NCI-H1436 (cell line): ENCODE measurements at places on chromosomes 1 and 21.

DNA sequence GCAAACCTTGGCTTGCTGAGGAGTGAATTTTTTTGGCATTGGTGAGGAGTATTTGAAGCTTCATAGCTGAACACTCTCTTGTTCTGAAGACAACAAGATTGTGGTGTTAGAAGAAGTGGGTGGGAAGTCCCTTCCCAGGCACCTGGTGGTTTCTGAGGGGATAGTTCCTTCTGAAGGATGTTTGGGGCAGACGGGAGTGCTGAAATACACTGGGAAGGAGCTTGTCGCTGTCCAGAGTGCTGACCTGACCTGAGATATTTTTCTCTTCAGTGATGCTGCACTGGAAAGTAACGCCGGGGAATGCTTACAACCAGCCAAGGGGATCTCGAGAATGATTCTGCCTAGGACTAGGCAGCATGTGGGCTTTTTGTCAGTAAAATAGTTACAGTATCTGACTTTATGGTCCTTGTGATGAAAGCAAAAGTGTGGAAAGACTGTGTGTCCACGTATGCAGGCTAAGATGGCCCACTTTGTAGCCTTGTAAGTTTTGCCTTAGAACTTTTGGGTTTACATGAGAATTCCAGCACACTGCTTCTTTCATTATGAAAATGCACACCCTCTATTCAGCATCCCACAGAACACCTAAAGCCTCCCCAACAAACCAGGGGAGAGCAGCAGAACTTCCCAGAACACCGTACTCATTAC is 33.1 kb upstream of the NFASC start:
- no peak for DNase-seq

- no peak for DNase-seq
These were observed 104.6 kb upstream of the L1TD1 start for GRCh38 chr1:62090016-62090415.

GRCh38 chr1:229984992-229985612 is 81.9 kb upstream of the GALNT2 start:
- no peak for DNase-seq

- no peak for DNase-seq
These were observed 564 bp downstream of the DISP1 start for GRCh38 chr1:222815440-222815765.

DNA sequence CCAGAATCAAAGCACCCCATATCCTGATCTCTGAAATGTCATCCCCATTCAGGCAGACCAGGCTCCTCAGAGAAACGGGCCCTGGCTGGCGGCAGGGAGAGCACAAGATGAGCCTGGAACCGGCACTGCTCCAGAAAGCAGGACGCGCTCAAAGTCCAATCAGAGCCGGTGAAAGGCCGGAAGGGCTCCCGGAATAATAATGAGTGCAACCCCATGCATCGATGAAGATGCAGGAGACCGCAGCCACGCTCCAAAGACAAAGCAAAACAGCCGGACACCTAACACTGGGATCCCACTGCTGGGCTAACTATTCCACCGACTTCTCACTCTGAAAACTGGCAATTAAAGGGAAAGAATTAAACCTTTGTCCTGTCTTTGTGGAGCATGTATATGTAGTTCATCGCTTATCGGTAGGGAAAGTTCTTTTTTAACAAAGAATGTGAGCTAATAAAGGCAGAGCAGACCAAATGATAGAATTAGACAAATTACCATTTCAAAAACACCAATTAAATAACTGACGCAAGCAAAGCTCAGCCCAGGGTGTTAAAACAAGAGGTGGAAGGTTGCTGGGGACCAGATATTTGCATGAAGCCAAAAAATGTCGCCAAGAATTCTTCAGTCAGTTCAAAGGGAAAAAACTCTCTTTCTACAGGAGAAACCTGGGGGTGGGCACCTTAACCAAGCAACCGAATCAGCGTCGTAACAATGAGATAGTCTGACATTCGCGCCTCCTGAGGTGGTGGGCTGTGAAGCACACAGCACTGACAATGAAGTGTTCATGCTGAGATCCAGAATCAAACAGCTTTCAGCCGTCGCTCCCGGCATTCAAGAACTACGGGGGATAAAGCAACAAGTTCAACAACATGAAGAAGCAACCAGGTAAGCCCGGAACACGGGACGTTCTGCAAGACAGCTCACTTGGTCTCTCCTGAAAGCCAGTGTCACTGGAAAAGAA is 95.2 kb downstream of the NPHP4 start:
- no peak for DNase-seq

DNA sequence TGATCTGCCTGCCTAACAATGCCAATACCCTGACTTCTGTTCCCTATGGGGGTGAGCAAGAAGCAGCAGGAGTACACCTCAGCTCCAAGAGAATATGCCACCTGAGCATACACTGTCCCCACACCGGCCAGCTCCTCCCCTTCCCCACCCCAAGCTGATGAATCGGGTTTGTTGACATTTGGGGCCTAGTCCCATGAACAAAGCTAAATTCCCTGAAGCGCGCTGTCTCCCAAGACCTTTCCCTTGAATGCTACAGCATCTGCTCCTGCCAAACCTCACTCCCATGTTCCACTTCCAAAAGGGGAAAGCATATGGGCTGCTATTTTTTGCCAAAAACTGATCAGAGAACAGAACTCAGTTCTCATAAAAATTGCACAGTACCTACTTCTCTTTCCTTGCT is 220.4 kb upstream of the CAMK1G start:
- no peak for DNase-seq

- no peak for DNase-seq
These were observed 65.8 kb downstream of the AK5 start for GRCh38 chr1:77347646-77348045.

DNA sequence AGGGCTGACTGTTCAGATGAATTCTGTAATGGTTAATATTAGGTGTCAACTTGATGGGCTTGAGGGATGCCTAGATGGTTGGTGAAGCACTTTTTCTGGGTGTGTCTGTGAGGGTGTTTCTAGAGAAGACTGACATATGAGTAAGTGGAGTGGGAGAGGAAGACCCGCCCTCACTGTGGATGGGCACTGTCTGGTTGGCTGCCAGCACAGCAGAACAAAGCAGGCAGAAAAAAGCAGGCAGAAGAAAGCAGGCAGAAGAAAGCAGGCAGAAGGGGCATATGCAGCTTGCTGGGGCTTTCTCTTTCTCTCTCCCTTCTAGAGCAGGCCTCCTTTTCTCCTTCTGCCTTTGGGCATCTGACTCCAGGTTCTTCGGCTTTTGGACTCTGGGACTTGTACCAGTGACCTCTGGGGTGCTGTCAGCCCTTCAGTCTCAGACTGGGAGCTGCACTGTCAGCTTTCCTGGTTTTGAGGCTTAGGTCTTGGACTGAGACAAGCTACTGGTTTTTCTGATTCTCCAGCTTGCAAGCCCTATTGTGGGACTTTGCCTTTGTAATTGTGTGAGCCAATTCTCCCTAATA is 42.9 kb upstream of the CD2 start:
- peak; percentile 12 for DNase-seq

DNA sequence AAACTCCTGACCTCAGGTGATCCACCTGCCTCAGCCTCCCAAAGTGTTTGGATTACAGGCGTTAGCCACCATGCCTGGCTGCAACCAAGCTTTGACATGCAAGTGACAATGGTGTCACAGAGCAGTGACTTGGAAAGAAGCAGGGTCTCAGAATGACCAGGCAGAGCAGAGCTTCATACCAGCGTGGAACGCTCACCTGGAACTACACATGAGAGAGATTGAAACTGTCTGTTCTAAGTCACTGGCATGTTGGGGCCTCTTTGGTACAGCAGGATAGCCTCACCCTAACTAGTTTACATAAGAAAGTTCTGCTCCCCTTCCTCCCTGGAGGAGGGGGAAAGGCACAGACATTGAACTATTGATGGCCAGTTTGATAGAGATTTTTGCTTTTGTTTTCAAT is 47.5 kb upstream of the ITPKB start:
- DNase-seq, result no peak

- DNase-seq, result no peak
These were observed 77.8 kb upstream of the PRMT6 start for GRCh38 chr1:106978477-106979322.

- no peak for DNase-seq
These were observed 20.1 kb downstream of the GALNT2 start for GRCh38 chr1:230087028-230087716.

GRCh38 chr1:71565262-71565661 is 484.4 kb upstream of the ZRANB2 start:
- DNase-seq, result no peak

DNA sequence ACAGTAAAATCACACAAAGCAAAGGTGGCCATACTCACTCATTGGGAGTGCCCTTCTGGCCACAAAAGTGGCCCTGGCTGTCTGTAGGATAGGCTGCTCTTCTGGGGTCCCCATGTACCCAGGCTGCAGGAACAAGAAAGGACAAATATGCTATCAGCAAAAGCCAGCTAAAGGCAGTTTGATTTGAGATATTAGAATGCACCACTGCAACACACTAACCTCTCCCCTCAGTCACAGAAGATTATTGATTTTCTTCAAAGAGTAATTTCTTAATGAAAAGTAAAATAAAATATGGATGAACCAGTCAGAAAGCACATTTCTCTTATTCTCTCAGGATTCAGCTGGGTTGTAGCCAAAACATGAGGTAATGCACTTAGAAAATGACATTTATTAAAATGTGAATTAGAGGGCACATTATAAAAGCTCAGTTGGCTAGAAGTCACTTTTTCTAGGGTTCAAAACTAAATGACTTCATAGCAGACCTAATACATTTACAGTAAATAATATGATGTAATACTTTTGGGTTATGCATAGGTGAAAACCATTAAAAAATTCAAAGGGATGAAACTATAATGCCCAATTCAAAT is 140.8 kb downstream of the LHX8 start:
- no peak for DNase-seq

GRCh38 chr1:118097622-118098348 is 87.2 kb downstream of the SPAG17 start:
- no peak for DNase-seq

GRCh38 chr1:178237121-178237520 is 143.2 kb downstream of the RASAL2 start:
- DNase-seq, result no peak

GRCh38 chr21:45945868-45946210 is 35.7 kb upstream of the COL6A1 start:
- DNase-seq, result no peak

GRCh38 chr21:14308234-14308633 is 74.7 kb downstream of the HSPA13 start:
- no peak for DNase-seq

DNA sequence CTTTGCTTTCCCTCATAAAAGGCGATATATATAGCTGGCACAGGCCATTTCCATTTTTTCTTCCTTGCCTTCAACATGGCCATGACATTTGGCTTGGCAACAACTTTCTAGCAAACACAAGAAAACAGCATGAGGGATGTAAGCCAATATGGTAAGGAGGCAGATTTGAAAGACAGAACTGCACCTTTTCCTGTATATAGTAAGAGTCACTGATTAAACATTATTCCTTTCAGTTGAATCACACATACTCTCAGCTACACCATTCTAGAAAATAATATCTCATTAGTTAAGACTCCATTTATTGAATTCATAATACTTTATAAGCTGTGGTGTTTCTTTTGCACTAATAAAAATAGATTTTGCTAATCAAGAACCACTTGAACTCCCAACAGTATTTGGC is 9.5 kb downstream of the SIKE1 start:
- DNase-seq, result no peak

DNA sequence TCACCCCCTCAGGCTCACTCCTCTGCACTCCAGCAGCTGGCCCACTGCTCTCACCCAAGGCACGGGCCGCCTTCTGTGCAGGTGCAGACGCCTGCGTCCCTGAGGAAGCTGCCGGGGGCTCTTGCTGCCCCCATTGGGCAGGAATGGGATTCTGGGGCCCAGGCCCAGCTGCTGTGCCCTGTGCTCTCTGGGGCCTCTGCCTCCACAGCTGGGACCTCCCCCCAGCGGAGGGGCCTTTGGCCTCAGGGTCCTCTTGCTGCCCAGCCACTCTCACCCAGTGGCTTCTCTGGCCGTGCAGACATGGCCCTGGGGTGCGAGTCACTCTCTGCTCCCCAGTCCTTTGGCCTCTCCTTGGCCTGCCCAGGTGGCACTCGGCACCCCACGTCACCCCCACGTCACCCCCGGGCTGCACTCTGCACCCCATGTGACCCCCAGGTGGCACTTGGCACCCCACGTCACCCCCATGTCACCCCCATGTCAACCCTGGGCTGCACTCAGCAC is 19.1 kb upstream of the LRRC3 start:
- DNase-seq, result no peak

GRCh38 chr1:234925440-234926263 is 203.0 kb downstream of the TOMM20 start:
- DNase-seq, result no peak

DNA sequence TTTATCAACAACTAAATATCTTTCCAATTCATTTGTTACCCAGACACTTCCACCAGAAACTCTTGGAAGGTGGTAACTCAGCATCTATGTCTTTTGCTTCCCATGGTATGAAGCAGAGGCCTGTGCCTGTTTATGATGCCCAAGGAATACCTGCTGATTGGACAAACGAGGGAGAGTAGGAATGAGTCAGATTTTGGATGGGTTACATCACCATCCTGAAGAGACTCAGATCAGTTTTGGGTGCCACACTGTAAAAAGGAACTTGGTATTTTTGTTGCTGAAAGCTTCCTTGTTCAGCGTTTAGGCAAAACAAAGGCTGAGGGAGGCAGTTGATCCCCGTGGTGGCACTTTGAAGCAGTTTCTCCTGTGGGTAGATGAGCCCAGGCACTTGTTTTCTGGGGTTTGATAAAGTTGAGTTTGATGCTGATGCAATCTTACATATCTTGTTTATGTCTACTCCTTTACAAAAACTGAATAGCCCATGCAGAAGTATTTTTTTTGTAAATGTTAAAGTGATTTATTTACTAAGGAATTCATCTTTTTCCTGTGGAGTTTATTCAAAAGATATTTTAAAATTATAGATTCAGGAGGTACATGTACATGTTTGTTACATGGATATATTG is 26.7 kb upstream of the CYP4X1 start:
- no peak for DNase-seq

DNA sequence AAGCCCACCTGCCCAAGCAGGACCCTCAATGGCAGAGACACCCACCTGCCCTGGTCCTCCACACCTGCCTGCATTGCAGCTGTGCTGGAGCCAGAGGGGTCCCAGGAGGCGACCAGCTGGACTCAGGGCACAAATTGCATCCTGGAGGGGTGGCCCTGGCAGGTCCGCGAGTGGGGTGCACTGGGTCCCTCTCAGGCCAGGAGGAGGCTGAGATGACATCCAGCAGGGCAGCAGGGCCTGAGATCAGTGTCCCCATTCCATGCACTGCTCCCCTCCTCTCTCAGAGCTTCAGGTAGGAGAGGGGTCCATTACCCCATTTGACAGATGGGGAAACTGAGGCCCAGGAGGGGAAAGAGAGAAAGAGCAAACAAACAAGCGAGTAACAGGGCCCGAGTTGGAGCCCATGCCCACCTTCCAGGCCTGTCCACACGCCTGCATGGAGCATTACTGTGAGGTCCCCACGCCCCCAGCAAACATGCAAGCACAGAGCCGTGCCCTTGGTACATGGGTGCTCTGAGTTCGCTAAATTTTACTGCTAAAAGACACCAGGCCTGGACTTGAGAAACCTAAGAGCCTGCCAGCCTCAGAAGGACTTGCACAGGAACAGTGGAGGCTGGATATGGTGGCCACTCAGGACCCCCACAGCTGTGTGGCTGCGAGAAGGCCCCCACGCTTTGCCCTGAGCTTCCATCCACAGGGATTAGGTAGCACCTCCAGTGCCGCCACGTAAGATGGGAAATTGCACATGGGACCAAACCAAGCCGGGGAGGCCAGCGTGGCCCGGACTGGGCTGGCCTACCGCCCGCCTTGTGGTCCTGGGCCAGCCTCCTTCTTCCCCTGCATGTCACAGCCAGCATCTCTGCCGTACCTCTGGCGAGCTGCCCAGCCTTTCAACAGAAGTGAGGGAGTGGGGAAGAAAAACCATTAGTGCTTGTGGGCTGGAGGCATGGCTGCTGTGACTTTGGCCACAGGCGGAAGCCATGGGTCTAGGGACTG is 7.4 kb downstream of the WNT3A start:
- no peak for DNase-seq
